T-helper 17 cell (primary cell): ENCODE measurements at places on chromosomes 12 and 14. TPM values are rescaled to one million over a fixed set of nuclear protein-coding genes. Genes with fewer than 3 reads are reported as not detected.
A peak's percentile ranks its signal among the peaks of the same experiment; 100 is the strongest.

The DNAJC22 gene
- not detected for total RNA-seq

The SOAT2 gene
- total RNA-seq = 2.5 TPM

The FZD10 gene
- not detected for total RNA-seq

The LTB4R gene
- 21.5 TPM for total RNA-seq

The POTEM gene
- total RNA-seq = not detected

The NANOG gene
- not detected for total RNA-seq

DNA sequence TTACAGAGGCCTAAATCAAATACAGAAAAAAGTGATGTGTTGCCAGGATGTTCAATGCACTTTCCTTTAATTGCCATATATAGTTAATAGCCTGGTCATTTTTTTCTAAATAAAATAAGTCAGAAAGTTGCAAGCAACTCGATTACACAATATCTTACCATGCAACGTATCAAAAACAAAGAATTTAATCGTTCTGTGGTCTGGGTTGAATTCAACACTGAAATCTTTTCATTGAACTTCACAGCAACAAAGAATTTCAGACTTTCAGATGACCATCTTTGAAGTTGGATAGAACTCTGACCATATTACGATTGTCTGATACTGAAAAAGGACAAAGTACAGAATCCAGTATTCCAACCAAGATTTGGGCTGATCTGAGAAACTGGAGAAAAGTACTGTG lies 231.9 kb downstream of the SLC25A21 start:
- no peak overlapping the region for H3K4me3 ChIP-seq
- H3K27me3 ChIP-seq = peaks cover 6% of the 10 kb centered on the region
- no peak for DNase-seq
- H3K4me1 ChIP-seq = no peaks in the 10 kb centered on the region
- no peaks in the 10 kb centered on the region for H3K36me3 ChIP-seq
- no peak overlapping the region for H3K27ac ChIP-seq

DNA sequence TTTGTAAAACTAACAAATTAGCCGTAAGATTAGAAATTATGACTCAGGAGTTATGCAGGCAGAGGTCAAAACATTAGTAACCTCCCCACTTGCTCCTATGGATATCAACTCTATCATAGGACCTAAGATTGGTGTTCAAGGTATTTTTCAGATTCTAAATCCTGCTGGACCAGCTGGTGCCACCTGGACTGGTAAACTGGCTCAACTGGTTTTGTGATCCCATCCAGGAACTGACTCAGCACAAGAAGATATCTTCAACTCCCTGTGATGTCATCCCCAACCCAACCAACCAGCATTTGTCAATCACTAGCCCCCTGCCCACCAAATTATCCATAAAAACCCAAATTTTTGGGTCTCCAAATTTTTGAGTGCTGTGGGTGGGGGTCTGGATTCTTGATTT lies 98.1 kb upstream of the OR4E1 start:
- H3K36me3 ChIP-seq = no peaks in the 10 kb centered on the region
- peaks cover 3% of the 10 kb centered on the region for H3K4me1 ChIP-seq
- peaks cover 38% of the 10 kb centered on the region for H3K27me3 ChIP-seq
- no peak overlapping the region for H3K4me3 ChIP-seq
- DNase-seq = no peak

DNA sequence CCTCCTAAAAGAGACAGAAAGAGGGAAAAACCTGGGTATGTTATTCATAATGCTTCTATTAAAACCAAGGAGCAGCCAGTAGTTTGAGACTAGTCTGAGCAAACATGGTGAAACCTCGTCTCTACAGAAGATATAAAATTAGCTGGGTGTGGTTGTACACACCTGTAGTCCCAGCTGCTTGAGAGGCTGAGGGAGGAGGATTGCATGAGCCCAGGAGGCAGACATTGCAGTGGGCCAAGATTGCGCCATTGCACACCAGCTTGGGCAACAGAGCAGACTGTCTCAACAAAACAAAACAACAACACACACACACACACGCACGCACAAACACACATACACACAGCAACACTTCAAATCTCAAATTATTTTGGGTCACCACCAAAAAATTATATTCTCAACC lies 27.8 kb downstream of the HECTD4 start:
- no peak for DNase-seq
- no peaks in the 10 kb centered on the region for H3K36me3 ChIP-seq
- H3K27ac ChIP-seq = peak overlapping the region; percentile 11
- H3K27me3 ChIP-seq = no peaks in the 10 kb centered on the region

DNA sequence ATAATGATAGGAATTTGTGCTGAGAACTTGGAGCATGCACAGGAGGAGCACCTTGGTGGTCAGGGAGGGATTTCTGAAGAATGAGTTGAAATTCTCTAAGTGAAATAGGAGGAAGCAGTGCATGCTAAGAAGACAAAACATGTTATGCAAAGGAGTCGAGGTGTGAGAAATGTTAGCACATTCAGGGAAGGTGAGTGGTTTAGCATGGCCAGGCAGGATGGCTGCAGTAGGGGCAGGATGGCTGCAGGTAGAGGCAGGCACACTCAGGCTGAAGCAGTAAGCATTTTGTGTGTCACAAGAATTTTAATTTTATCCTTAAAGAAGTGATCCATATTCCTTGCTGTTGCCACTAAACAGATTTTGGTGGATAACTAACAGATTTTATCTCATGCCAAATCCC lies 46.3 kb downstream of the CATSPERB start:
- no peak overlapping the region for H3K27ac ChIP-seq
- H3K4me3 ChIP-seq = no peak overlapping the region
- DNase-seq = no peak

GRCh38 chr12:131383291-131383690 lies 327.6 kb upstream of the SFSWAP start:
- peaks cover 21% of the 10 kb centered on the region for H3K27me3 ChIP-seq
- no peak overlapping the region for H3K27ac ChIP-seq
- no peaks in the 10 kb centered on the region for H3K36me3 ChIP-seq
- no peak overlapping the region for H3K4me3 ChIP-seq
